ENCODE measurements at places on chromosomes 1 and 21.

DNA sequence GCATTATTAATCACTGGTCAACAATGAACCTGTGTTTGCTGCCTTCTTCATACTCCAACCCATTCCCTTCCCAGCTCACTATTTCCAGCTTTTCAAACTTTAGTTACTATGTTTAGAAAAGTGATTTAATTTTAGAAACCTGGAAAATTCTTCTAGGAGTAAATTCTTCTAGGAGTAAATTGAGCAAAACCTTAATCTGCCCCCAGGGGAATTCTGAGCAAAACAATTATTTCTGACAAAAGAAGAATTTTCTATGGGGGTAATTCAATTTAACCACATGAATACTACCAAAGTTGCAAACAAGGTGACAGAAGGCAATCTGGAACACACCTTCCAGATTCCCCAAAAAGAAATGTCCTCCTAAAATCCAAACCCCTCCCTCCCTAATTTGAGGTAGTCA, 1.8 kb downstream of the LUZP1 start:
- DNase-seq = no peak

DNA sequence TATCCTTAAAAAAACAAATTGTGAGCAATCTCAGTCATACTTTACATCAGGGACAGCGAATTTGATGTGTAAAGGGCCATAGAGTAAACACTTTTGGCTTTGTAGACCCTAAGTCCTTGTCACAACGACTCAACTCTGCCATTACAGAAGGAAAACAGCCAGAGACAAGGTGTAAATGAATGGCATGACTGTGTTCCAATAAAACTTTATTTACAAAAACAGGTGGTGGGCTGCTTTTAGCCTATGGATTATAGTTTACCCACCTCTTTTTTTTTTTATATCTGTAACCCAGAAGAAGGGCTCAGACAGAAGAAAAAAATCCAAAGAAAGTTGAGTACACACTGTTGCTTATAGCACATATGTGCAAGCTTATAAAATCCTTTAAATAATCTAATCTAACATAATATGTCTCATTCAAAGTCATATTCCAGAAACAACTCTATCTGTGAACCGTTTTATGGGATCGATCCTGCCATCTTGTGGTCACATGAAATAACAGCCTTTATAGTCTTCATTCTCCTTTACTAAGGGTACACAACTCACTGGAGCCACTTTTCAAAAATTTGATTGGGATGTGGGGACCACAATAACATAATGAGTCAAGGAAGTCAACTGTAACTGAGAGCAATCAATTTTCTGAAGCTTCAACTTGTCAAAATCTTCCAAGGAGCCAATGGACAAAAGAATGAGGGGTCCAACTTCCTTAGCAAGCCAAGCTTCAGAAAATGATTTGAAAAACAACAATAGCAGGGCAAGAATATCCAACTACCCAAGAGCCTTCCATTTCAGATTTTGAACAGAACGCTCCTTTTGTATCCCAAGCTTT, 142.2 kb upstream of the KRTAP19-8 start:
- DNase-seq = no peak

DNA sequence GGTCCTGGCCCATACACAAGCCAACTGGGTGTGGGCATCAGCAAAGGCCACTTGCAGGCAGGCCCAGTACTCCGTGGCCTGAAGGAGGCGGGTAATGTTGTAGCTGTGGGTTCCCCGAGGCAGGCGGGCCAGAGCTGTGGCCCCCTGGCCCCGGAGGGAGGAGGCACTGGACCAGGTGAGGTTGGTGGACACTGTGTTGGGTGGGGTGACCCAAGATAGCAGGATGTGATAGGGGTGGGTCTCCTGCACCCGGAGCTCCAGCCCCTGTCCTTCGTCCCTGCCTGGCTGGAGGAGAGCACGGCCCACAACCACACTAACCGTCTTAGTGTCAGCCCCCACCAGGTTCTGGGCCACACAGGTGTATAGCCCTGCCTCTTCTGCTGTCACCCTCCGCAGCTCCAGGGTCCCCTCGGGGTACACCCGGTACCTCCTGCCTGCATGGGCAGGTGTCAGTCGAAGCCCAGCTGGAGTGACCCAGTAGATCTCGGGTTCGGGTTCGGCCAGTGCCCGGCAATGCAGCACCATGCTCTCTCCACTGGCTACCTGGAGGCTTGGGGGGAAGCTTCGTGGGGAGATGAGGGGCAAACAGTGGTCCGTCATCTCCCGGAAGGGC, 67.3 kb downstream of the LRRN2 start:
- DNase-seq = no peak

DNA sequence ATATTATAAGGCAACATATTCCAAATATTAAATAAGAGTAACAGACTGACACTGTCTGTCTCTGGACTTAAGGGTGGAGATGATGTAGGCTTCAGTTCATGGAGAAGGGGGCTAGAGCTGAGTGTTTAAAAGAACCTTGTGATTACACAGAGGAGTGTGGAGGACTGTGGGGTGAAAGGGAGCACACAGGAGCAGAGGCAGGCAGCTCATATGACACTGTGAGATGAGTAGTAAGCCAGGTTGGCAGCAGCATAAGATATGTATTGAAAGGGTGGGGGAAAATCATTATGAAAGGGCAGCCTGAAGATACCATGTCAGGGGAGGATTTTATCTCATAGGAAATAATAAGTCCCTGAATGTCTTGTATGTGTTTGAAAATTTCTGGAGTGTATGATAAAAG, 104.5 kb downstream of the AK5 start:
- DNase-seq = no peak

GRCh38 chr1:57991289-57991688, 555.2 kb downstream of the OMA1 start:
- DNase-seq = no peak

GRCh38 chr1:109466452-109467300, at the start of gene SYPL2:
Gene SYPL2 (plus strand): TSS chr1:109466546. CDS start chr1:109466844, 298 bp downstream.
- DNase-seq = no peak
